Sciatic nerve (tissue), 2 donors: ENCODE measurements at places on chromosomes 7 and 10.

DNA sequence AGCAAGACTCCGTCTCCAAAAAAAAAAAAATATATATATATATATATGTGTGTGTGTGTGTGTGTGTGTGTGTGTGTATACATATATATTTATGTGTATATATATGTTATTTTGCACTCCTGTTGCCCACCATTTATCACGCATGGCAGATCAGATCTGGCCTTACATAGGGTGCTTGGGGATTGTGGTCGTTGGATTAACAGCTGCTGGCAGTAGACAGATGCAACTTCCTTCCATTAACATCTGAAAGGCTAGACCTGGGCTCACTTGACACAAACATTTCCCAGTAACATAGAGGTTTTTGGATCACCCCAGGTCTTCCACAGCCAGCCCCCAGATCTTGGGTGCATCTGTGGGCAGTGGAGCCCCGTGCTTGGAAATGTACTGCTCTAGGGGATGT is 40.8 kb upstream of the DLD start:
- DNase-seq = no peak

DNA sequence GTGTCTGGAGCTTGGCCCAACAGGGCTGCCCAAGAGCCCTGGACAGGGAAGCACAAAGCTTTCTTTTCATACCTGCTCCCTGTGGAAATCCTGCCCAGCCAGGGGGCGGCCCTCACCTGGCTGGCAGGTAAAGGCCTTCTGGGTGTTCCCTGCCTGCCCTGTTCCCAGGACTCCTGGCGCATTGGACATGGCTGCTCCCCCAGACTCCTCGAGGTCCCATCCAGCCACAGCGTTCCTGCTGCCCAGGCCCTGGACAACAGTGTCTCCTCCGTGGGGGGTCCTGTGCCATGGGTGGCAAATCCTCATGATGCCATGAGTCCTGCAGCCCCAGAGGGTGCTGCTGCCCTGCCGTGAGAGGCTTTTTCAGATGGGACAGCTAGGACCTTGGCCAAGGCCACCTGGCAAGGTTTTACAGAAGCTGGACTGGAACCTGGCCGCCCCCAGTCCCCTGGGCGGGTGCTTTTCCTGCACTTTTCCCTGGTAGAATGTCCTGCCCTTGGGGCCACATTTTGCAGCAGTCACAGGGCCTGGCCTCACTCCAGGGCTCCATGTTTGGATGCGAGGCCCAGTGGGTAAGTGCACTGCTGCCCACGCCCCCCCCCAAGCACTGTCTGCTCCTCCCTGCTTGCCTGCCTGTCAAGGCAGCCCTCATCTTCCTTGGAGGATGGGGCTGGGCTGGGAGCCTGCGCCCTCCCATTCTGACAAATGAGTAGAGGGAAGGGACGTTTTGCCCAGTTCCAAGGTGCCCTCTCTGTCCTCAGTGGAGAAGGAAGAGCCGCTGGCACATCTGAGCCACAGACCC is 60.7 kb downstream of the LHPP start:
- no peak for DNase-seq

DNA sequence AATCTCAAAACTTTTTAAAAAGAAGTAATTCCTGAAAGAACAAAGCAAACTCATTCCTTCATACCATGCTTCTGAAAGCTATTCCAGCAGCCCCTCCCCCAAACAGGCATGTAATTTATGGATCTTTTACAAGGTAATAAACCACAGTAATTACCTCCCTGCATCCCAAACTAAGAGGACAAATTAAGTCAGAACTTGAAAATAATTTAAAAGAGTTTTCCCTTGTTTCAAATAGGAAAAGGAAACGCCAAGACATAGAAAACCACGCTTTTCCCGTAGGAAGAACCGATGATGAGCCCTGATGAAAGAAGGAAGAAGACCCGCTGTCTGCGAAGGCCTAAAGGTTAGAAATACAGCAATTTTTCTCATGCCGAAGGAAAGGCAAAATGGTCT is 8.9 kb downstream of the HOXA4 start:
- DNase-seq = no peak

DNA sequence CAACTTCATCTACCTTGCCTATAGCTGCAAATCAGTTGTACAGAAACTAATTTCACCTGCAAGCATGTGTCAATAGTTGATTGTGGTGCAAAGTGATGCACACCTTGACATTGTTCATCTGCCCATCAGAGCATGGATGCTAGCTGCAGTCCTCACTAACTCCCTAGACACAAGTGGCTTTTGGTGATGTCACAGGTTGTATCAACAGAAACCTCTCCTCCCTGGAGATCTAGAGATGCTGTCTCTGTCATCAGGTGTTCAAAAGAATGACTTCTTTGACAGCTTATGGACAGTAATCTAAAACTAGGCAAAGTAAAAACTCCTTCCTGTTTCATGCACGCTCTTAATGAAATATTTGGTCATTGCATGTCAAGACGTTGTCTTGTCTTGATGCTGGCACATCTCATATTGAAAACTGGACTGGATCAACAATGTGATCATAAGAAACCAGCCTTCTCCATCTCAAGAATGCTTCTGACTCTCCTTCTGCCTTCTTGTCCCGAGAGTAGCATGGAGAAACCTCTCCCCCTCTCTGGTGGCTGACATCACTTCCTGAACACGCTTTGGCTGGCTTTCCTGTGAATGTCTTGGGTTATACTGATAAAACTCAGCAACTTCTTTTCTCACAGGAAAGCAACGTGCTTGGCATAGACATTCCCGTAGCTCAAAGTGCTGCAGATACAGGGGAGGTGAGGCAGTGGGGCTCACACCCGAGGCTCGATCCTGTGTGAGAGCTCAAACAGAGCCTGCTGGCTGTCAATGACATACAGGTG is 176.2 kb upstream of the CDCA7L start:
- no peak for DNase-seq

DNA sequence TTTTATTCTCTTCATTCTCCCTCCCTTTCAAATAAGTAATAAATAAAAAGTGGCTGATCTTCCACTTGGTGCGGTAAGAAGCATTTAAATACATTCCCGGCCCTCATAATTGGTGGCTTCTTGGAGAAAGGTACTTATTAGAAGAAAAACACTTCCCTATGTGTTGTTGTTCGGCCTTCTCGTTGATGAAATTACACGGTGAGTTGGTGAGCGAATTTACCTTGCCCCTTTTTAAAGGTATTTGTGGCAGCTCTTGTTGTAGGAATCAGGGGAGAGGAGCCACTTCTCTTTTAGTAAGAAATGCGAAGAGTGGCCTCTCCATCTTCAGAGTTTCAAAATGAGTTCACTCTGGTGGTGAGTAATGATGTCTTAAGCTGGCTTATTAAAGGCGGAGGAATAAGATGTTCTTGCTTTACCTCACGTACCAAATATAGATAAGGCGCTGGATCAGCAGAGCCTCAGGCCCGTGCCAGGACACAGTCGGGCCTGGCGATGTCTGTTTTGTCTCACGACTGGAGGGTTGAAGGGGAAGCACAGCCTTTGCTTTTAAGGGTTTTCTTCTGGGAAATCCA is 135.9 kb downstream of the CUX1 start:
- DNase-seq = no peak

DNA sequence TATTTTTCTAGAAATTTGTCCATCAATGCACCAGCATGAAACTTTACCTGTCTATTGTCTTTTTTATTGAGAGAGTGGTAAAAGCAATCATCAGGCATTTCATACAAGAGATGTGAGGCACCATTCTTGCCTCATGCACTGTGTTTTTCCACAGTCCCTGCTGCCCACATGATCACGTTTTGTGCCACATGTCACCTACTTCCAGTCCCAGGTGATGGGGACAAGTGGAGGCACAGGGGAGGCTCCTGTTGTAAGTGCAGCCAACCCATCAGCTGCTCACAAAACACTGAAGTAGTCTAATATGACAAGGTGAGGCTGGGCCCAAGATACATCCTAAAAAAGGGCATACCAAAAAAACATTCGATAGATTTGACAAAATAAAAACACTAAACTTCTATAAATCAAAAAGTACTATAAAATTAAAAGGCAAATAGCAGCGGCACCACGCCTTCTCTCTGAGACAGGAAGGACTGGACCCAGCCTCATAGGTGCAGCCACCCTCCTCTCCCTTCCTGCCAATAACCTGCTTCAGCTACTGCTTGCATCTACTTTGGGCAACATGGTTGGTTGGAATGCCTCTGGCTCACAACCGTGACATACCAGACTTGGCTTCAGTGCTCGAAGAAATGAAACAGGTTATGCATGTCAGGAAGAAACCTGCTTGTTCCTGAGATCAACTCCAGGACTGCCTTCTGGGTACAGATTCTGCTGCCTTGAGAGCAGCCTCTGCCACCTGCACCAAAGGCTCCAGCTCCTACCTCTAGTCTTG is 2.3 kb downstream of the ZC3HAV1L start:
- no peak for DNase-seq

- DNase-seq = no peak
Observed at GRCh38 chr10:51405580-51406351, 293.6 kb downstream of the CSTF2T start.

GRCh38 chr7:150620617-150621371 is 11.4 kb downstream of the GIMAP6 start:
- DNase-seq = no peak

- DNase-seq = peak; percentile 80
Observed at GRCh38 chr10:98030093-98030821, at the start of gene CRTAC1. TSS of gene CRTAC1 (minus strand) at chr10:98030621. CDS start at chr10:98030472, 149 bp downstream.
